Activated CD4-positive, alpha-beta T cell treated with anti-CD3 and anti-CD28 coated beads, Interleukin-2, amount 10 ng/mL, durations not matched to agents 7 days and 5 days (primary cell): ENCODE measurements at places on chromosomes 5 and 9.

- DNase-seq = no peak
These were observed 132.0 kb upstream of the RAI14 start for GRCh38 chr5:34524123-34524522.

DNA sequence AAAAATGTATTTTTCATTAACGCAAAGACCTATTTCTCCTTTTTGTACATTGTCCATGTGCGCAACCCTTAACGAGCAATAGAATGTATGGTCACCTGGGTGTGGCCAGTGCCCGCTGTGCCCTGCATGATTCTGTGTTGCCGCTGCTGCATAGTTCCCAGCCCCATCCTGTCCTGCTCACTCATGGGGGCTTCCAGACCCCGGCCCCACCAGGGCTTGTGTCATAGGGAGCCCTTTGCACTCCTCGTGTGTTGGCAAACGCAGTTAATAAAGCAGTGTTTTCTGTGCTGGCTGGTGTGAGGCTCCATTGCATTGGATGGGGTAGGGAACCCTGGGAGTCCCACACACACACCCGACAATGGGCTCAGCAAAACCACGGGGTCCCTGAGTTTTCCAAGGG is 49.7 kb downstream of the SAR1B start:
- DNase-seq = no peak

- no peak for DNase-seq
These were observed 47.4 kb downstream of the RNF180 start for GRCh38 chr5:64213011-64213410.

- no peak for DNase-seq
These were observed 4.7 kb downstream of the URM1 start for GRCh38 chr9:128375865-128376264.

DNA sequence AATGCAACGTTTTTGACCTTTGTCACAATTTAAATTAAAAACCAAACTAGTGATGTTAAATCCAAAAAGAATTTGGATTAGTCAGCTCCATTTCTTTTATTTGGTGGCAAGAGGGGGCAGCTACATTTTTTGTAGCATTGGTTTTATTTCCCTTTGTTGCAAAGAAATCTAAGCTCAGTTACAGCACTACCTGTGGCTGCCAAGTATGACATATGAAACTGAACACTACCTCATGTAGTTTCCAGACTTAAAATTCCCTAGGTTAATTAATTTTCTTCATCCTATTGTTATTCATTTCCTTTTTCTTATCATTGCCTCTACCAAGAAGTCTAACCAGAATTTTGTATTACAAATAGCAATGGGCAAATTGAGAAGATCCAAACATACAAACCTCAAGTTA is 393.5 kb downstream of the BRINP1 start:
- no peak for DNase-seq
